ENCODE measurements at places on chromosomes 1 and 21.

GRCh38 chr21:28737674-28738419 lies 254.8 kb downstream of the LTN1 start:
- no peak for DNase-seq

- DNase-seq = no peak
These were observed 6.8 kb upstream of the LY9 start for GRCh38 chr1:160789051-160789701.

GRCh38 chr1:210407207-210407886 lies 78.6 kb downstream of the HHAT start:
- DNase-seq = peak; percentile 79

DNA sequence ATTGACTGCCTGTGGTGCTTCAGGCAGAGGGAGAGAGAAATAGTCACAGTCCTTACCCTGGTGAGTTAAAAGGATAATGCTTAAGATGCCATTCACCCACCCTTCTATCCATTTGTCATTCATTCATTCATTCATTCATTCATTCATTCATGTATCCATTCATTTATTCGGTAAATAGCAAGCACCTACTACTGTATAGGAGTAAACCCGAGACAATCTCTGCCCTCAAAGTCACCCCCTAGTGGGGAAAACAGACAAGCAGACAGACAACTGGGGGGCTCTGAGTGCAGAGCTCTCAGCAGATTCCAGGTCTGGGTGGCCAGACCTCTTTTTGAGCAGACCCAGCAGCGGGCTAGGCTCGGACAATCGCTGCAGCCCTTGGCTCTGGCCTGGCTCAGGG lies 14.1 kb upstream of the ACTL8 start:
- no peak for DNase-seq

- no peak for DNase-seq
These were observed 51.2 kb upstream of the NFASC start for GRCh38 chr1:204819495-204819894.

DNA sequence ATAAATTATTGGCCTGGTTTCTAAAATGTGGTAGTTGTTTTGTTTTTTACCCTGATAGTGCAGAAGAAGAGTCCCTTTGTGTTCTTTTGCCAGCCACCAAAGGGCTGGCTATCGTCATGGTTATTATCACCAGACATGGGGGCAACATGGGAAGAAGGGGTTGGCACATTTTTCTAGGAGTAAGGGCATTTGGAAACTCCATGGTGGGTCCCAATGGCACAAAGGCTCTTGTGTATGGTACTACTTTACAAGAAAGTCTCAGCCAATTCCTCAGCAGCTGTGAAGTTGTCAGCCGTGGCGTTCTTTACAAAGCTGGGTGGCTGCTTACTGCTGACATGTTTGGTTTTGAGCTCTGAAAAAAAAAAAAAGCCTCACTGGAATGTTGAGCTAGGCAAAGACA lies 330.4 kb upstream of the ESRRG start:
- DNase-seq = no peak

GRCh38 chr1:36433102-36433501 lies 17.1 kb downstream of the OSCP1 start:
- DNase-seq = no peak

GRCh38 chr1:75502776-75503175 lies 108.1 kb downstream of the SLC44A5 start:
- no peak for DNase-seq

DNA sequence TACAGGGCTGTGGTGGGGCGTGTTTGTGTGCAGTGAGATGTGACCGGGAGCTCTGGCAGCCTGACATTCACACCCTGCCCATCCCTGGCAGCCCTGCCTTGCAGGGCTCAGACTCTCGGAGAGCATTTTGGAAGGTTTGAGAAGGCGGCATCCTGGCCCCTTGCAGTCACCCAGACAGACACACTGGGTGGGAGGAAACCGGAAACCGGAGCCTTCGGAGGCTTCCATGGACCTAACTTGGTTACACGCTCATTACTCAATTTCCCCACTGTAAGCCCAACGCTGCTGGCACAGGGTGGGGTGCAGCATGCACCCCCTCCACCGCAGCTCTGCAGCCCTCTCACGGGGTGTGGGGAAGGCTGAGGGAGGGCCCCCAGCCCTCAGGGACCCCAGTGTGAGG lies 22.2 kb upstream of the RSPO1 start:
- no peak for DNase-seq

GRCh38 chr1:14668538-14668937 lies 70.1 kb downstream of the KAZN start:
- DNase-seq = no peak

DNA sequence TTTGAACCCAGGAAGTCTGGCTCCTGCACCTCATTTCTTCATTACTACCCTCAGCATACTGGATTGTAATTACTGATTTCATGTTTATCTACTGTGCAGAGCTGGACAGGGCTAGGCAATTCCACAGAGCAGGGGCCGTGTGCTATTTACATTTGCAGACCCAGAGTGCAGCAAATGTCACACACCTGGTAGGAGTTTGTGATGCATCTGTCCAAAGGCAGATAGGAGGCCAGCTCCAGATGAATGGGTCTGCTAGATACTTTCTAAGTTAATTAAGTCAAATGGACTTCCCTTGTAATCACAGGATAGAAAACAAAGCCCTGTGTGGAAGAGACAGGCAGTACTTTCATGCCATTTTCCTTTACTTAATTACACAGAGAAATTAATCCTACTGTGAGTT lies 46.2 kb downstream of the PGBD5 start:
- no peak for DNase-seq

DNA sequence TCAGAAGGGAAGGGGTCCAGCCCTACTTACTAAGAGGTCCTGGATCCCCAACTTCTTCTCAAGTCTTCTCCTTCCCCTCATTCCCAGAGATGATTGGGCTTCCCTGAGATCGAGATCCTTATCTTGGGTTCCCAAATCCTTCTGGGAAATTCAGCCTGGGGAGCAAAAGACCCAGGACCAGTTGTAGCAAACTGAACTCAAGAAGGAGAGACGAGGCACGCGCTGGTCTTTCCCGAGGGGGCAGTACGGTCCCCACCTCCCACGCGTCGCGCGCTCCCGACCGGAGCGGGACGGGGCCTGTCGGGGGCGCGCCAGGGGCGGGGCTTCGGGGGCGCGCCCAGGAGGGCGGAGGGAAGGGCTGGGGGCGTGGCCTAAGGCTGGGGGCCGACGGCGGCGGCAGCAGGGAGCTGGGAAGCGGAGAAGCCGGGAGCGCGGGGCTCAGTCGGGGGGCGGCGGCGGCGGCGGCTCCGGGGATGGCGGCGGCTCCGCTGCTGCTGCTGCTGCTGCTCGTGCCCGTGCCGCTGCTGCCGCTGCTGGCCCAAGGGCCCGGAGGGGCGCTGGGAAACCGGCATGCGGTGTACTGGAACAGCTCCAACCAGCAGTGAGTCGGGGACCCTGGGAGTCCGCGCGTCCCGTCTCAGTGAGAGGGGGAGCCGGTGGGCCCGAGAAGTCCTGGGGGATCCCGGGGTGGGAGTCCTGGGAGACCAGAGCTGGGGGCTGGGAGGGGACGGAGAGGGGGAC lies at the start of gene EFNA3:
Gene EFNA3, plus strand, starts transcription at position 369 of the 741 bp plus-strand sequence. Its CDS starts 105 bp downstream, at position 474.
- peak; percentile 92 for DNase-seq

- no peak for DNase-seq
These were observed 115.4 kb upstream of the NEGR1 start for GRCh38 chr1:72397786-72398185.
